Smooth muscle cell of the brain vasculature (primary cell): ENCODE measurements at places on chromosomes 6 and 20.

DNA sequence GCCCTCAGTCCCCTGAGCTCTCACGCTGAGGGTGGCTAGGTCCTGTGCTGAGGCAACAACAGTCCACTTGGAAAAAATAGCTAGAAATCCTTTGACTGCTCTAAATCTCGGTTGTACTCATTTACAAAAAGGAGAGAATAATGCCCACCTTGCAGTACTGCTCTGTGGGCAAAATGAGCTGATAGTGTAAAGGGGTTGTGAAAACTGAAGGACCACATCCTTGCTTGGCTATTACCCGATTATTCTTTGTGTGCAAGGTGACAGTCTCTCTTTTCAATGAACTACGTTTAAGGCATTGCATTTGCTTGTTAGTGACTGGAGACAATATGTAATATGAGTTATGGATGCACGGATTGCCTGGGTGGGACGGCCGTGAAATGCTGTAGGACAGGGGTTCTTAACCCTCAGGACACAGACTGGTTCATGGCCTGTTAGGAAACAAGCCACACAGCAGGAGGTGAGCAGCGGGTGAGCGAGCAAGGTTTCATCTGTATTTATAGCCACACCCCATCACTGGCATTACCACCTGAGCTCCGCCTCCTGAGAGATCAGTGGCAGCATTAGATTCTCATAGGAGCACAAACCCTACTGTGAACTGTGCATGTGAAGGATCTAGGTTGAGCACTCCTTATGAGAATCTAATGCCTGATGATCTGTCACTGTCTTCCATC, 14.6 kb downstream of the SAMD3 start:
- DNase-seq = no peak

DNA sequence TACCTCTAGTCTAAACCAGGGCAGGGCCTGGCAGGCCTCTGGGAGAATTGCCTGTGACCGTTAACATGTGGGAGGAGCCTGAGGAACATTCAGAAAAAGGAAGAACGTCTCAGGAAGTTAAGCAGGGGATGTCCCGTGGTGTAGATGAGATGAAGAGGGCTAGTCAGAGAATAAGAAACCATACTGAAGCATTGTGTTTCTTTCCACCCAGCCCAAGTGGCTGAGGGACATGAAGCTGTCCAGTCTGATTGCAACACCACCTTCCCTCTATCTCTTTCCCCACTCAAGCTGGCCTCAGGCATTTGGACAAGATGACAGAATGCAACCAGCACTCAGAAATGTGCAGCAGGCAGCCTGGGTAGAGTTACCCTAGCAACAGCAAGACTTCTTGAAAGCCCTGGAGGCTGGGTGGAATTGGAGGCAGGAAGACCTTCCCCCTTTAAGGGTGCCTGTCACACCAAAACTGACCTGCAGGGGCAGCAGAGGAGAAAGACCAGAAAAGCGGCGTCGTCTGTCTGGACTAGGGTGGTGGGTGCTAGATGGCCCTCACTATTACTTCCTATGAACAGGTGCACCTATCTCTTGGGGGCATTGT, 186.1 kb downstream of the UNC5CL start:
- no peak for DNase-seq

DNA sequence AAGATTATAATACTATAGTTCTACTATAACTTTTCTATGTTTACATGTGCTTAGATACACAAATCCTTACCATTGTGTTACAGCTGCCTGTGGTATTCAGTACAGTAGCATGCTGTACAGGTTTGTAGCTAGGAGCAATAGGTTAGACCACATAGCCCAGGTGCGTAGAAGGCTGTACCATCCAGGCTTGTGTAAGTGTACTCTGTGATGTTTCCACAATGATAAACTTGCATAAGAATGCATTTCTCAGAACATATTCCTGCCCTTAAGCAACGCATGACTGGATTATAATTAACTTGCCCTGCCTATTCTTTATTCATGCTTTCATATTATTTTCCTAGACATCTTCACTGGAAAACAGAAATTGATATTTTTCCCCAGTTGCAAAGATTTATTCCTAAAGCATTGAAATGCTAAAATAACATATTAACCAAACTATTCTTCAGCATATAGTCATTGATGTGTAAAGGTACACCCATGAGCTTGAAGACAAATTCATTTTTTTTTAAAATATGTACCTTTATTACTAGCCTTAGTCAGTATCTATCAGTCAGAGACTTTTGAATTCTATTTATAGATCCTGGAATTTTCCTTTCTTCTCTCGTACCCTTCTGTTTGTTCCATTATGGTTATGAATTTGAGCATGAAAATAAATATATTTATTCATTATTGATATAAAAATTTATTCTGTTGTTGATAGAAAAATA, 7.2 kb upstream of the CTAGE9 start:
- no peak for DNase-seq

- DNase-seq = no peak
Measured at GRCh38 chr6:56511591-56511990, 131.1 kb downstream of the DST start.

DNA sequence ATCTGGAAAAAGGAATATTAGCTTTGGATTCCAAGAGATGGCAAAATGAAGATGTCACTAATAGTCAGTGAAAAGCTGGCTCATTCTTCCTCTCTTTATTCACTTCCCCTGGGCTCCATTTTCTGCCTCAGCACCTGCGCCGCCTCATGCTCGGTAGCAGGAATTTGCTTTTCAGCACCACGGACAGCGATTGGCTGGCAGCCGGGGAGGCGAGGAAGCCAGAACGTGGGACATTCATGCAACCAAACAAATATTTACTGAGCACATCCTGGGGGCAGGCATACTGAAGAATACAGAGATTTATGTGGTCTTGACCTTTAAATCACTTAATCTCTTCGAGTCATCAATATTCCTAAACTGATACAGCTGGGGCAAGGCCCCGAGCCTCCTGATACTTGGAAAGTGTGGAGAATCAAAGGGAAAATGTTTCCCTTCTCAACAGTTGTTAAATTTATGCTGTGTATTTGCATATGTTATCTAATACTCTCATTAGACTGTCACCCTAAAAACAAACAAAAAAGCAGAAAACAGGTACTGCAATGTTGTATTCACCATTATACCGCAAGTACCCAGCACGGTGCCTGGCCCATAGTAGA, 12.1 kb upstream of the PDYN start:
- peak; percentile 26 for DNase-seq

DNA sequence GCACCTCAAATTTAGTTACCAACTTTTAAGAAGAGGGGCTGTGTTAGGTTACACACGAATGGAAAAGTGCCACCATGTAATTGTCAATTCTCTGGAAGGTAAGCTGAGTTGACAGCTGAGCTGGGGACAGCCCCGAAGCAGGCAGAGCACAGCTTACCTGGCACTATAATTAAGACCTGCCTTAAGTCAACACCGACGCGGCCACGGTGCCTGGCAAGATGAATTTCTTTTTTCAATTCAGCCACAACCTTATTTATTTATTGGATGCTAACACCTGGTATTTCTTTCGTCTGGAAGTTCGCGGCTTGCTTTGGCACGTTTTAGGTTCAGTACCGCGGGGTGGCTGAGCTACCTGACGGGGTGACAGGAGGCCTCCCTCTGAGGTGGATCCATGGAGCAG, 40.6 kb upstream of the NFATC2 start:
- no peak for DNase-seq

DNA sequence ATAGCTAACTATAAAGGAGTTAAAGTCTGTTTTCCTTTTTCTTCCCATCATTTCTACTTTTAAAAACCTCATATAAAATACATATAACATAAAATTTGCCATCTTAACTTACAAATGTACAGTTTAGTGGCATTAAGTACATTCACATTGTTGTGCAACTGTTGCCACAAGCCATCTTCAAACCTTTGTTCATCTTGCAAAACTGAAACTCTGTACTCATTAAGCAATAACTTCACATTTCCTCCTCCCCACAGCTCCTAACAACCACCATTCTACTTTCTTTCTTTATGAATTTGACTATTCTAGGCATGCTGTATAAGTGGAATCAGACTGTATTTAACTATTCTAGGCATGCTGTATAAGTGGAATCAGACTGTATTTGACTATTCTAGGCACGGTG, 4.5 kb downstream of the CCDC170 start:
- no peak for DNase-seq

- no peak for DNase-seq
Measured at GRCh38 chr20:36197271-36197670, 39.0 kb upstream of the AAR2 start.

- DNase-seq = no peak
Measured at GRCh38 chr6:69732045-69732444, 64.8 kb downstream of the LMBRD1 start.

DNA sequence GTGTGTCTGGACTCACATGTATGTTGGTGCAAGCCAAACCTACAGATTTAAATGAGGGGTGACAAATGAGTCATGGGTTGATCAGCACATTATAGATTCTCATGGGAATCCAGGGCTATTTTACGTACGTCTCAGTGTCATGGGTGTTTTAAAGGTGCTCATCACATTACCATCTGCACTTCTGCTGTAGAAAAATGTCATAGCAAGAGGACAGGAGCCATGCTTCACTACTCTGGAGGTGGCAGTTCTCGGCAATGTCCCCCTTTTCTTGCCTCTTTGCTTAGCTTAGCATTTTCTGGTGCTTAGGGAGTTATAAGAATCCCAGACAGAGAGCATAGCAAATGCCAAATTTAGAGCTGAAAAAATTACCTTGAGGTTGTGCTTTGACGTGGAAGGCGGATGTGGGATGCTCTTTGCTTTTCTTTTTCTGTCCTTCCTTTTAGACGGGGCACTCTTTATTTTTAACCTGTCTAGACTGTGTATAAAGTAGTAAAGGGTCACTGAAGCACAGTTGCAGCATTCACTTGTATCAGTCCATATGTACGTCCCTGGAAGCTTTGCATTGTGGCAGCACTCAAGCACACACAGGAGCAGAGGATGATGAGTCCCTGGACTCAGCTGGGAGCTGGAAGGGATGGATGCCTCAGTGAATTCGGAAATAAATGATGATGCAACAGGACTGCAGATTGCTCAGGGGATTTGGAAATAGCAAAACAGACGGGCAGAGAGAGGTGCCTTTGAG, 139.7 kb downstream of the SYNDIG1 start:
- no peak for DNase-seq

DNA sequence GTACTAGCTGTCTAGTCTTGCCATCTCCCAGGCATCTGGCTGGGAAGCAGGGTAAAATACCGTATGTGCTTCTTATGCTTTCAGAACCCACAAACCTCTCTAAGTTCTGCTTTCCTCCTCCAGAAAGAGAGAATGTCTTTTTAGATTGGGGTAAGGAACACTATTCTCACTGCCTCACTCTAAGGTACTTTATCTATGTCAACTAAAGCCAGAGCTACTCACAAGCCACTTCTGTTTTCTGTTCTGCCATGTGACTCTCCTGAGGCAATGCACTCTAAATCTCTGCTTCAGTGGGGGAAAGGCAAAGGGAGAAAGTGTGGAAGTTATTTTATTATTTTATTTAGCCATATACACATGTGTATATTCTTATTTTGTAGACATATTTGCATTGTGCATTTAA, 15.6 kb downstream of the MEP1A start:
- DNase-seq = no peak

- DNase-seq = no peak
Measured at GRCh38 chr20:4781637-4782377, 60.1 kb downstream of the PRND start.

GRCh38 chr6:113634352-113635163, 222.6 kb upstream of the MARCKS start:
- DNase-seq = no peak

DNA sequence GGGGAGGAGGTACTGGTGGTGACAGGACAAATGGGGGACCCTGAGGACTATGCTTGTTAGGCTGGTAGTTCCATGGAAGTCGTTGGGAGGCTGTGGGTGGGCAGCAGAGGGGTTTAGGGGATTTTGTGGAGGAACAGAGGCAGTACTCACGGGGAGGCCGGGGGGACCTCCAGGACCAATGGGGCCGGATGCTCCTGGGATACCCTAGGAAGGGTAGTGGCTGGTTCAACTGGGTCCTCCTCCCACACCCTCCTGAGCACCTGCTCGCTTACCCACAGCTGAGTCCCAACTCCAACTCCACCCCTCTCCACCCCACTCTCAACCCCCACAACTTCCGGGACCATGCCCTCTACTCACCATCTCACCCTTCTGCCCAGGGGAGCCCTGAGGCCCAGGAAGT, 25.9 kb downstream of the COL11A2 start:
- DNase-seq = no peak
